Right forelimb (tissue), 1 donor: ENCODE measurements at places on chromosomes 12 and 14.
A peak's percentile ranks its signal among the peaks of the same experiment; 100 is the strongest.

DNA sequence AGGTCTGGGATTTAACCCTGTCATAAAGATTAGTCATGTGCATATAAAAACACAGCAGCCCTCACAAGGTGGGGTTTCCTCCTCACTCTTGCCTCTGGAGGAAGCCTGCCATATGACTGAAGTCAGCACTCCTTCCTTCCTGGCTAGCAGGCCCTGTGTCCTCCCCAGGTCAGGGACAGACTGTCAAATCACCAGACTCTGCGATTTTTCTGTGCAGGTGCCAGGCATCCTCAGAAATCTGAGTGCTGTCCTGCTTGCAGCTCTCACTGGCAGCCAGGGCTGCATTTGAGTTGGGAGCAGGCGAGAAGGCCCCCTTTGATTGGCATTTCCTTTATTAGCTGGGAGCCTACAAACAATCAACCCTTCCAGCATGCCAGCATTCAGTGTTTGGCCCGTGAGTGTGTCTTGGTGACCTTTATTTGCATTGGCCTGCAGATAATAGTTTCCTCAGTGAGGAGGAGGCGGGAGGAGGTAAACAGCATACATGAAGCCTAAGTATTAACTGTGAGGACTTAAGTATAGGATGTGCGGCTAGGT is 183.8 kb upstream of the ARHGAP5 start:
- DNase-seq = no peak

GRCh38 chr12:5197131-5197530 is 153.5 kb downstream of the KCNA5 start:
- no peak for DNase-seq

DNA sequence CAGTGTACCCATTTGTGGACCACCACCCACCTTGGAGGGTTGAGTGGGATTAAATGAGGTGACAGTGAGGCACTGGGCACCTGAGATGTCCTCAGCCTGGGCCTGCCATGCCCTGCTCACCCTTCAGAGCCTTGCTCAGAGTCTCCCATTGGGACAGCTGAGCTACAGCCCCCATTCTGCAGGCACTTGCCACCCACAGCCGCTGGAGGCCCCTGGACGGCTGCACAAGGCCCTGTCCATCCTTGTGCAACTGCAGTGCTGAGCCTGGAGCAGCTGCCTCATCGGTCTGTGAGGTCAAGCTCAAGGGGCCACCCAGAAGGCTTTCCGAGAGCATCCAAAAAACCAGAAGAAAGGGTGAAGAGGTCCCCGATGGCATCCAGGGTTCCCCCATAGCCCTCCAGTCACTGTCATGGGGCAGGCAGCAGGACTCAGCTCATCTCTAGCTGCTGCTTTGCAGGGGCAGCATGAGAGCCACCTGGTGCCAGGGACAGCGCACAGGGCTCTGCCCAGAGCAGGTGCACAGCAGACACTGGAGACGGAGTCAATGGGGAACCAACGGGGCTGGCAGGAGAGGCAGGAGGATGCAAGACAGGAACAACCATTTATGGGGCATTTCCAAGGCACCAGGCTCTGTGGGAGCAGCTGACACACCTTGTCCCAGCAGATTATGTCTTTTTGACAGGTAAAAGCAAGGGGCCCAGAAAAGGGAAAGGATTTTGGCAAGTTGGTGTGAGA is 84.6 kb downstream of the ARL6IP4 start:
- DNase-seq = no peak

- no peak for DNase-seq
Measured at GRCh38 chr14:93994919-93995682, 2.0 kb upstream of the CCDC197 start.

DNA sequence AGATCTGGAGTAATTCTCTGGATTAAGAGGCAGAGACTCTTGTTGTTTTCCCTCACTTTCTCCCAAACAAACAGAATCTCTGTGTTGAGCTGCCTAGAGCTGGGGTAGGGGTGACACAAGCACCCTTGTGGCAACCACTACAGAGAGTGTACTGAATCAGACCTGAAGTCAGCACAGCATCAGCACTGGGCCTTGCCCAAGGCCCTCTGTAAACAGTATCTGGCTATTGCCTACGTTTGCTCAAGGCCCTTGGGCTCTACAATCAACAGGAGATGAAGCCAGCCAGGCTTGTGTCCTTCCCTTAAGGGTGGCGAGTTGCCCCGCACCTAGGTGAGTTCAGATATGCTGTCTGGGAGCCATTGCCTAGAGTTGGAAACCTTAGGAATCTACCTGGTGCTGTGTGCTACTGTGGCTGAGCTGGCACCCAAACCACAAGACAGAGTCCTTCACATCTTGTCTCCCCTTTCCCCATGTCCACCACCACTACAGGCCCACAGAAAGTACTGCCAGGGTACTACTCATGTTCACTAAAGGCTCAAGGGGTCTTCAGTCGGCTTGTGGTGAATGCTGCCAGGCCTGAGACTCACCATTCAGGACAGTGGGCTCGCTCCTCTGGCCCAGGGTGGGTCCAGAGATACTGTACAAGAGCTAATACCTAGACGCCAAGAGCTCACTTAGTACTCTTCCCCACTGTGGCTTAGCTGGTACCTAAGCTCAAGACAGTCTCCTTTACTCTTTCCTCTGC is 206.8 kb downstream of the SYNE2 start:
- no peak for DNase-seq

- no peak for DNase-seq
Measured at GRCh38 chr12:916712-917445, 32.6 kb downstream of the RAD52 start.

GRCh38 chr14:64217308-64217707 is 76.9 kb downstream of the ESR2 start:
- no peak for DNase-seq

GRCh38 chr12:58347188-58347587 is 405.8 kb downstream of the ATP23 start:
- no peak for DNase-seq

DNA sequence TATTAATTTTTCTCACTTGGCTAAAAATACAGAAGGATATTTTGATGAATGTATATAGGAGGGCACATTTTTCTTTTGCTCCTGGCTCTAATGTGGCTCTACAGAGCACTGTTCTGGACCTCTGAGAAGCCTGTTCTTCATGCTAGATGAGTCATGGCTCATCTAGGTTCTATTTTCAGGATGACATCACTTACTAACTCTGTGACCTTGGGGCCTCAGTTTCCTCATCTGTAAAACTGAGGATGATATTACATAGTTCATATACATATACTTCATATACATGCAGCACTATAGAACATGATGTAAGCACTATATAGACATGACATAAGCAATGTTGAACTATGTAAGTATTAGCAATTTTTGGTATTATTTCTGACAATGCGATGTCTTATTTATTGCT is 35.8 kb downstream of the SOCS2 start:
- no peak for DNase-seq

DNA sequence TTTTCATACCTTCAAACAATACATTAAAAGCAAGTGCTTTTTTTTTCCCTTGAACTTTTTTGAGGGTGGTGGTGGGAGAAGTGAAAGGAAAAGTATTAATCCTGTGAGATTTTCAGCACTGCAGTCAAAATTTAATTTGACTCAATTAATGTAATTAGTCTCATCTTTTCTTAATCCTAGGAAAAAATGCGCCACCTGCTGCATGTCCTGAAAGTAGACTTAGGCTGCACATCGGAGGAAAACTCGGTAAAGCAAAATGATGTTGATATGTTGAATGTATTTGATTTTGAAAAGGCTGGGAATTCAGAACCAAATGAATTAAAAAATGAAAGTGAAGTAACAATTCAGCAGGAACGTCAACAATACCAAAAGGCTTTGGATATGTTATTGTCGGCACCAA is 52.2 kb downstream of the SPATA7 start:
- no peak for DNase-seq

DNA sequence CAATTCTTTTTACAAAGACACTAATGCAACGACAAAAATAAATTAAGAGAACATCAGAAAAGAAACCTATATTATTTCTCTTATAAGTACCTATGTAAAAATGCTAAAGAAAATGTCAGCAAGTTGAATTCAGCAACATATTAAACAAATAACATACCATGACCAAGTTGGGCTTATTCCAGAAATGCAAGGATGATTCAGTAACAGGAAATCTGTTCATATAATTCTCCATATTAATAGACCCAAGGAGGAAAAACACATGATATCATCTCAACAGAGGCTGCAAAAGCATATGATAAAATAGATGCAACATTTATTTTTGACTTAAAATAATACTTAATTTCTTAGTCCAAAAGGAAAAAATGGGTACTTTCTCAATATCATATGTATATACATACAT is 25.1 kb upstream of the GPHB5 start:
- DNase-seq = no peak

GRCh38 chr14:92484132-92484823 is 29.3 kb upstream of the RIN3 start:
- no peak for DNase-seq

- DNase-seq = no peak
Measured at GRCh38 chr14:76613616-76614015, 147.7 kb upstream of the VASH1 start.

- no peak for DNase-seq
Measured at GRCh38 chr12:98244136-98244535, 271.3 kb upstream of the TMPO start.

- peak; percentile 24 for DNase-seq
Measured at GRCh38 chr12:1922985-1923384, 4.5 kb upstream of the CACNA2D4 start.

DNA sequence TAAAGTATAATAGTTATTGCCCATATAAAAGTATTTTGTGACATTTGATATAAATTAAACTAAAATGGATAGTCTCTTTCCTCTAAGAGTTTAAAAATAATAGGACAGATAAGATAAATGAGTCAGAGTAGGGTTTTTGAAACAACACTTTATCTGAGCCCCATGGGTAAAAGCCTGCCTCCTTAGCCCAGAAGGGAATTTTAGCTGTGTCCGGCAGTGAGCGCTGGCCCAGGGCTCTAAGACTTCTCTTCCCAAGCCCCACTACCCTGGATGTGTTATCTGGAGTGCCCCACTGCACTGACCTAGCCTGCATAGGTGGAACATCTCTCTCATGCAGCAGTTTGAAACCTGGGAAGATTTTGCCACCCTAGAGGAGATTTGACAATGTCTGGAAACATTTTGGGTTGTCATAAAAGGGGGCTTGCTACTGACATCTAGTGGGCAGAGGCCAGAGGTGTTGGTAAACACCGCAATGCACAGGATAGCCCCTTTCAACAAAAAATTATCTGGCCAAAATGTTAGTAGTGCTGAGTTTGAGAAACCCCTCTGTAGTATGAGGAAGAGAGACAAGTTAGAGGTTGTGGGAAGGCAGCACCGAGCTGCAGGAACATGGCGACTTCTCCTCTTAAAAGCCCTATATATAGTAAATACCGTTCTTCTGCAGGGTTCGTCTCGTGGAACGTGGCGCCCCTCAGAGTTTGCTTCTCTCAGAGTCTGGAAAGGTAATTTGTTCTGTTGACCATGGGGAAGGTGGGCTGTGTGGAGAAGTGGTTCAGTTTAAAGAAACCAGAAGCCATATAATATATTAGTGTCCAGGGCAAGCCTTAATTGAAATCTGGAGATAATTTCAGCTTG is 29.3 kb upstream of the ATF1 start:
- DNase-seq = peak; percentile 54

DNA sequence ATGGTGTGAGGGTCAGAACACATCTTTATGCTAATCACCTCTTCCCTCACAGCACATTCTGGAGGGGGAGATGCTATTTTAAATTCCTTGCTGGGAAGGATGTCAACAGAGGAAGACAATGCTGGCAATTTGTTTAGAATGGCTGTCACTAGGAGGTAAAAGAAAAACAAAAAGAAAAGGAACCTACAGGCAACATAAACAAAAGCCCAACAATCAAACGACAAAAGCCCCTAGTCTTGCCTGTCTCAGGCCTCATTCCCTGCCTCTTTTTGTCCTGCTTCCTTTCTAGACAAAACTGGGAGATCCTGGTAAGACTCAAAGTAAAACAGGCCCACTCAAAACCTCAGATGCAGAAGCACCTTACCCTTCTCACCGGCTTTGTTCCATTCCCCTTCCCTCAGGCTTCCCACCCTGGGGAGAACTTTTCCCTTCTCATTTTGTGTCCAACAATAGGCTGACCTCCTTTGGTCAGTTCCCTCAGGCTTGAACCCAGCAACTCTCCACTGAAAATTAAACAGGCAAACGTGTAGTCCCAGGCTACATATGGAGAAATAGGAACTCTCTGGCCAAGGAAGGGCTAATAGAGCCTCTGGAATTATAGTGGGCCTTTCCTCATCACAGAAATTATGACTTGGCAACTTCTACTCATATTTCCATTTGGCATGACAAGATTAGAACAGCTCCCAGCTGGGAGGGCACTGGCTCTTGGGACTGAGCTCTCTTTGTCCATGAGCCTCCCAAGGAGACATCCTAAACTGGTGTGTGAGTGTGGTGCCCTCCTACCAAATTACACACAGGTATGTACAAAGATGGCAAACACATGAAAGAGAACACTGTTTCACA is 193.0 kb downstream of the MON2 start:
- no peak for DNase-seq

DNA sequence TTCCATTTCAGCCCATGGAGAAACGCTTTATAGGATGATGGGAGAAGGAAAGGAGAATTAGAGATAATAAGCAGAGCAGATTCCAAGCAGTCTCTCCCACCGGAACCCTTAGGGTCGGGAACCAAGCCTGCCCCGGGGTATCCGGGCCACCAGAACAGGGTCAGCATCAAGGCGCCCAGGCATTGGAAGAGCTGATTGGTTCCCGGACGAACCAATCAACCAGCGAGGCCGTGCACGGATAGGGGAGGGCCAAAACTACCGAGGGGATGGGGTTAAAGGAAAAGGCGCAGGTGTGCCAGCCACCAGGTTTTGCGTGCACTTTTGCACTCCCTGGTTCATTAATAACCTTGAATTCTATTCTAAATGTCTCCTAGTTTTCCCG is 1.7 kb downstream of the PPM1H start:
- DNase-seq = no peak

DNA sequence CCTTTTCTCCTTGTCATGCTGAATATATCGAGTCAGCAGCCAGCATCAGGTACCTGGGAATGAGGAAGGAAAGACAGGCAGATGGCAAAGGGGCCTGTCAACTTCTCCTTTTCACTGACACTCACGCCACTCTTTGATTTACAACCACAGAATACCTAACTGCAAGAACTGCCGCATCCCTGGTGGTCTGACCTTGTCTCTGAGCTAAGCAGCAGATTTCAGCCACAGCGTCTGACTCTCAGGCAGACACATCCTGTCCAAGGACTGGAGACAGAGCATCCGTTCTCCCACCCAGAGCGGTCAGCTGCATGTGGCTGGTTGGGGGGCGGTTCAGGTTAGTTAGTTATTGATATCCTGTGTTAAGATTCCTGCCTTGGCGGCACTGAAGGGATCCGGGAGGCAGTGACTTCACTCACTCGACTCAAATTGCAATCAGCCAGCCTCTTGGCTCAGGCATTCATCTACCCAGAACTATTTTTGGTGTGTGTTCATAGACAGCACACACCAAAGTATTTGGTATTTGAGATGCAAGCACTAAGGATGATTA is 11.2 kb upstream of the MAP1LC3B2 start:
- no peak for DNase-seq

DNA sequence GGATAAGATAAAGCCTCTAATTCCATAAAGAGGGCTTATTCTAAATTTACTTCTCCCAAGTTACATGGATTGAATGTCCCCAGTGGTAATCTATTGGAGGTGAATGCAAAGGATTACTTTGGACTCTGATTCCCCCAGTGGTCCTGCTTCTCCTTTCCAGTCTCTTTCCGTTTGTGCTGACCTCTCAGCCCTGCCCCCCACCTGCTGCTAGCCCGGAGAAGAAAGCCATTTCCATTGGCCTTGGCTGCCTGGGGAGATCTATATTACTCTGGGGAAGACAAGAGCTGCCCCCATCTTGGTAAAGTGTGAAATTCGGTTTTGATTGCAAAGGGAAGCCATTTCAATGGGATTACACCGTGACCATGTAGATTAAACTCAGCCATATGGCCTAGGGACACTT is 13.3 kb downstream of the ASCL1 start:
- DNase-seq = no peak
